ENCODE measurements at places on chromosomes 16 and 17.

DNA sequence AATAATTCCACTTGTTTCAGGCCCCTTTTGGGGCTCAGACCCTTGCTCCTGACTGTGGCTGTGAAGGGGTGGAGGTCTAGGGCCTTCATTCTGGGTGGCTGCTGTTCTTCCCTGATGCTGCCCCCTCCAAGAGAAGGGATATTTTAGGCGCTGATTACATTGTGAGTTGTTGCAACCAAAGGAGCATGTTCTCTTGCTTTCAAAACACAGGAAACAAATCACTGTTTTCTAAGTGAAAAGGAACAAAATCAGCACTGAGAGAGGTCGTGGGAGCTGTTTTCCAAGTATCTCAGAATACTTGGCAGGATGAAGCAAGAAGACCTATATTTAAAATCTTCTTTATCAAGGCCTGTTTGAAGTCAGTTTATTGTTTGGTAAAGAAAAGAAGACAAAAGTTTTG, 25.3 kb upstream of the SEC14L1 start:
- no peak for DNase-seq

- DNase-seq = no peak
Observed at GRCh38 chr16:17457513-17457912, 13.2 kb downstream of the XYLT1 start.

DNA sequence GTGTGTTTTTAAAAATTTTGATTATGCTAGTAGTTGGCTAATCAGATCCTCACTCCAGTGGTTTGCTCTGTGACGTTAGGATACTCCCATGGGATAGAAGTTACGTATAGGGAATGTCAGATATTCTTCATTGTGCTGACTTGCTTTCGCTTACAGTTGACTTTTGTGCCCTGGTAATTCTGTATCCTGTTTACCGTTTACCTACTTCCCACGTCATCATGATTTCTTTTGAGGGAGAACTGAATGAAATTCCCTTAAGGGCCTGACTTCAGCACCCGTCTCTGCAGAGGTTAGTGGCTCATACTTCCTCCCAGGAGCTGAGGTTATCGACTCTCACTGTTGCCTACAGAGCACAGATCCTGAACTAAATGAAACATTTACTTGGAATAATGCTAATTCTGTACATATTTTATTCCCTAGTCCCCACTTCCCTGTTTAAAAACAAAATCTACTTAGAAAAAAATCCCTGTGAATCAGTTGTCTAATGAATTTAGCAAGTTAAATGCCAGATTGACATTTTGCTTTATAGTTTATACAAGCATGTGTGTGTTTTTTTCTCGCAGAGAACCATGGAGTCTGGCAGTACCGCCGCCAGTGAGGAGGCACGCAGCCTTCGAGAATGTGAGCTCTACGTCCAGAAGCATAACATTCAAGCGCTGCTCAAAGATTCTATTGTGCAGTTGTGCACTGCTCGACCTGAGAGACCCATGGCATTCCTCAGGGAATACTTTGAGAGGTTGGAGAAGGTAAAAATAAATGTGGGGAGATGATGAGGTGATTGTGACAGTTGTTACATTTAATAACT, 2.8 kb downstream of the PRKAR1A start:
- DNase-seq = no peak

DNA sequence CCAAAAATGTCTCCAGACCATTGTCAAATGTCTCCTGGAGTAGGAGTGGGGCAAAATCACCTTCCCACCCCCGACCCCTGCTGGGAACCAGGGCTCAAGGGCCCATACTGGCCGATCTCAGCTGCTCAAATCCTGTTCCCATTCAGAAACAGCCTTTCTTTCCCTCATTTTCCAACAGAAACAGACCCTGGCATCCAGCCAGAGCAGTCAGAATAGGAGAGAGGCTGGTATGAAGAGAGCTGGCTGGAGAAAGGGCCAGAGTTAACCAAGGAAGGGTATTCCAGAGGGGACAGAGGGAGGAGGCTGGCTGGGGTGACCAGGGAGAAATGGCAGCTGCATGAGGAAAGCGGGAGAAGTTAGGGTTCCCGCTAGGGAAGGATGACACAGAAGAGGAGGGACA, 199.1 kb downstream of the XYLT1 start:
- no peak for DNase-seq

- DNase-seq = no peak
Observed at GRCh38 chr17:36851250-36851649, 86.0 kb upstream of the LHX1 start.

DNA sequence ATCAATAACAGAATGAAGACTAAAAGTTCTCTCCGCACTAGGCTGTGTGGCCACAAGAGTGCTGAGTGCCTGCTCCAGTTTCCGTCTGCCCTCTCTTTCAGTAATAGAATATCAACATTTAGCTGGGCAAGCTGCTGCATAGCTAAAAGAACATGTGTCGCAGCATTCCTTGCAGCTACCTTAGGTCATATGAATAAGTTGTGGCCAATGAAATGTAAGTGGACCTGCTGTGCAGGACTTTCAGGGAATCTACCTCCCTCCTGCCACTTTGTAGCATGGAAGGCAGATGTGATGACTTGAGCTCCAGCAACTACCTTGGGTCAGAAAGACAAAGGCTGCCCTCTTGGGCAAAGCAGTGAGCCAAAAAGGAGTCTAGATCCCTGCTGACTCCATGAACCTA, 25.4 kb downstream of the SLC39A11 start:
- DNase-seq = no peak

- DNase-seq = no peak
Observed at GRCh38 chr16:49483251-49483650, 109.6 kb downstream of the C16orf78 start.

DNA sequence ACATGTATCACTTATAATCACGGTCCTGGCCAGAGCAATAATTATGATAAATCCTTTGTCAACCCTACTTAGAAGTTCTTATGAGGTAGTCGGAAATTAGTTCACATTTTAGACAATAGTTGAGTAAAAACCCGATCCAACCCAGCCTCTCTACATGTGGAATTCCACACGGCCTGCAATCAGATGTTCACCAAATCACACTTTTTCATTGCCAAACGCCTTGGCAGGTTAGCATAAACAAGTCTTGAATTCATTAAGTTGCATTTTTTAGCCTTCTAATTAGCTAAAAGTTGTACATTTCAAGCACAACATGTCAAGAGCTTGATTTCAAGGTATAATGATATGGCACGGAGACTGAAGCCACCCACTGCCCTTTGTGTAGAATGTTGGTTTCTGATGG, 65.3 kb downstream of the FOXL1 start:
- no peak for DNase-seq

- DNase-seq = no peak
Observed at GRCh38 chr16:77117707-77118106, 73.3 kb upstream of the MON1B start.

- DNase-seq = no peak
Observed at GRCh38 chr17:16872351-16873173, 99.4 kb downstream of the TNFRSF13B start.

DNA sequence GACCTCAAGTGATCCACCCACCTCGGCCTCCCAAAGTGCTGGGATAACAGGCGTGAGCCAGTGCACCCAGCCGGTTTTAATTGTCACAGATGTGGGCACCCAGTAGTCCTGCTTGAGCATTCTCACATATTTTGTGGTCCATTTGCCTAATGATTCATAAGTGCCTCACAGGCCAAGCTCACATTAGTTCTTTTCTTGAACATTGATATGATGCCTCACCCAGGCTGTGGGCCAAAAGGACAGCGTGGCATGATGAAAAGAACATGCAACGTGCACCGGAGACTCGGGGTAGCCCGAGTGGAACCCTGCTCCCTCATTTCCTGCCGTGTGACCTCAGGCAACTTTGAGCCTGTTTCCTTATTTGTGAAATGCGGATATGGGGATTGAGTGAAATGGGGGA, 181.9 kb downstream of the SNX29 start:
- DNase-seq = no peak

GRCh38 chr16:30958175-30959079, 873 bp downstream of the SETD1A start:
- no peak for DNase-seq

DNA sequence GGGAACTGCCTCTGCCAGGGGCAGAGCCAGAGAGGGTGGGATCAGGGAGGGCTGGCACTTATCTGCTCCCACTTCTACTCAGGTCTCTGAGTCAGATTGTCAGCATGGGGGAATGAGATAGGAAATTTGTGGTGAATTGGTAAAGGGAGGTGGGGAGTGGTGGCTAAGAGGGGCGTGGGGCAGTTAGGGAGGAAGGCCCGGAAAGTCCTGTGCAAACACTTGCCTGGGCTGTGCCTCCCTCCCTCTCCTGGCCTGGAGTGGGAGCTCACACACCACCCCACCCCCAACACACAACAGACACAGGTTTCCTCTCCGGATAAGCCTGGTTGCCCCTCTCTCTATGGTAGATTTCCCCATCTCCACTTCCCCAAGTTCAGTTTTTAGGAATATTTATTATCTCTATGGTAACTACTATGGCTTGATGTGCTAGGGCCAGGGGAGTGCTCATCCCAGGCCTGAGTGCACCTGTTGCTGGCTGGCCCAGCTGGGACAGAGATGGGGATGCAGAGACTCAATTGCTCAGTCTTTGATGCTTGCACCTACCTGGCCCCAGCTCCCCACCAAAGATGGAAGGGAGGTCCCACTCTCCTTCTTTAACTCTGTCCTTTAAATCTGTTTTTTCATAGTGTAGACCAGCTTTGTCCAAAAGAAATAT, 2.7 kb downstream of the SPNS2 start:
- DNase-seq = no peak

DNA sequence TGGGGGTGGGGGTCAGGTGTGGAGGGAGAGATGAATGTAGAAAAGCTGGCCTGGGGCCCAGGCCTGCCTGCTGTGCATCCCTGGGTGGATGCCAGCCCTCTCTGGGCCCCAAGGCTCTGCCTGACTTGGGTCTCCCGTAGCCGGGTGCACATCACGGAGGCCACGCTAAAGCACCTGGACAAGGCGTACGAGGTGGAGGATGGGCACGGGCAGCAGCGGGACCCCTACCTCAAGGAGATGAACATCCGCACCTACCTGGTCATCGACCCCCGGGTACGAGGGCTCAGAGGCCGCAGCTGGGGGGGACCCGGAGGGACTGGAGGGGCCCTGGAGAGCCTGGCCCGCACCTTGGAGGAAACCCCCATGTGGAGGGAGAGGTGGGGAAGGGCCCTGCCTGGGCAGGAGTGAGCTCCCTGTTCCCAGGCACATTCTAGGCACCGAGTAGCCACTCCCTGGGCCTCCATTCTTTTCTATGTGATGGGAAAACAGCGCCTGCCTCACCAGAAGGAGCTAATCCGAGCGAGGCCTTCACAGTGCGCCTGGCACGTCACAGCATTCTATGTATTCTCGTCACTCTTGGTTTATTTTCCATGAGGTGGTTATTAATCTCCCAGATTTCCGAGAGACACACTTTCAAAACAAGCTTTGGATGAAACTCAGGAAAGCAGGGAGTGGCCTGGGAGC, 34.7 kb downstream of the ADCY7 start:
- DNase-seq = no peak

- no peak for DNase-seq
Observed at GRCh38 chr16:6863135-6863534, 469.5 kb upstream of the RBFOX1 start.

- no peak for DNase-seq
Observed at GRCh38 chr17:16935241-16935663, 36.7 kb downstream of the TNFRSF13B start.

- DNase-seq = peak; percentile 3
Observed at GRCh38 chr17:51000835-51001638, 119.6 kb downstream of the SPAG9 start.

DNA sequence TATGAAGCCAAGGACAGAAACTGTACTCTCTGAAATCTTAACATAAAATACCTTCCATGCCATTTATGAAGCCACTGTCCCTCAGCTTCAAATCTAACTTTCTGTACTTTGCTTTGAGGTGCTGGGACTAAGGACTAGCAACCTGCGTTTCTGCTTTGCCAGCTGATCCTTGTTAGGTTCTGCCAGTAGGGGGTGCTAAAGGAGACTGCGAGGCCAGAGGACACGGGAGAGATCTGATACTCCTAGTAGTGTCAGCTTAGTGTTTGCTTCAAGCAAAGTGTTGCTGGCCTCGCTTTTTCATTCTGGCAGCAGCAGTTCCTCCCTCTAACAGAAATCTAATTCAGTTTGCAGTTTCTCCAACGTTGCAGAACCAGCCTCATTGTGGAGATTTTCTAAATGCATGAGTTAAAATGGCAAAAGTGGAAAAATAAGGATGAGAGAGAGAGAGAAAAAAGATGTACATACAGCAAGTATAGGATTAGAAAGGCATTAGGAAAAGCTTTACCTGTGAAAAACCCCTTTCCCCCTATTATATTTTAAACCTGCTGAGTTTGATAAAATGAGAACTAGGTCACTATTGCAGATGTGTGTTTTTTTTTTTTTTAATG, 297.5 kb downstream of the CA10 start:
- DNase-seq = no peak

GRCh38 chr17:60971515-60972369, 294.1 kb downstream of the BCAS3 start:
- peak; percentile 2 for DNase-seq

DNA sequence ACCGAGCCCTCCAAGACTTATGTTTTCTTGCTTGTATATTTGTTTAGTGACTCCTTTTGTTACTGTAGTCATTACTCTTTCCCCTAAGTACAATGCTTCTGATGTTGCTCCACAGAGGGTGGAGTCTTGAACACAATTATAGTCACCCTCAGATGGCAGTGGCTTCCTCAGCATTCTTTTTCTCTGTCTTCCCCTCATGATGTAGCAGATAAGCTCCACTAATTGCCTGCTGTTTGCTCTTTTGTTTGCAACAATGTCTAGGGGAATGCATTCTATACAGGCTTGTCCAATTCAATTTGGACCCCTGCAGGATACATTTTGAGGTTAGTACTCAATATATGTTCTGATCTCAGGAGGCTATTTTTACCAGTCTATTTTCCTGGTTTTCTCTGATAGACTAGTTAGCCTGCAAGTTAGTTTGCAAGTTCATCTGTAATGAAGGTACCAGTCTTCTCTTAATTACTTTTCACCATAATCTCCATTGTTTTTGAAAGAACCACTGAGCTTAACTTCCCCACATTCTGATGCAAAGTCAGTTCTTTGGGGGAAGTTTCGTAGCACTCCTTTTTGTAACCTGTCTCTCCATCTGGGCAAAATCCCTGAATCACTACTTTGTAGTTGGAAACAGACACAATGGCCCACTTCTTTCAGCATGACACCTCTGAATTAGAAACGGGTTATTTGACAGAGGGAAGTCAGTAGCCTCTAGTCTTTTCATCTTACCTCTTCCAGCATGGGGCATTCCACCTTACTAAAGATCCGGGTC, 1509.2 kb downstream of the CDH11 start:
- no peak for DNase-seq
